ENCODE measurements at places on chromosomes 11 and 22.

DNA sequence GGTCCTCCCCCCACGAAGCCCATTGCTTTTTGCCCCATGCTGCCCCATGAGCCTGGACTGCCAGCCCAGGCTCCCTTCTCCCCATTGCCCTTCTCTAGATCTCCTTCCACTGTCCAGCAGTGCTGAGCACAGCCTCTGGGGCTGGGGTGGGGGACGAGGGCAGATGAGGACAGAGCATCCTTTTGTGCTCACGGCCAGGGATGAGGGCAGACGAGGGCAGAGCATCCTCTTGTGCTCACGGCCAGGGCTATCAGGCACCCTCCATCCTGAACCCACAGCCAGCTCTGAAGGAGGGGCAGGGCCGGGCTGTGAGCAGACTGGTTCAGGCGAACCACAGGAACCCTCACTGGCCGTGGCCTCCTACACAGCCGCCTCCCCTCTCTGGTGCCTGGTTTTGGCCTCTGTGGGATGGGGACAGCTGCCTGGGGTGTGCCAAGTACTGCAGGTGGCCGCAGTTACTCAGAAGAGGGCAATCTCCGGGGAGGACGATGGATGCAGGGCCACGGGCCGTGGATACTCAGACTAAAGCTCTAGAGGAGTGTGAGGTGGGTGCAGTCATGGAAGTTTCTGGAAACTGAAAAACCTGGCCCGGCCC lies 1258.8 kb downstream of the BRD1 start:
- DNase-seq: no peak

- DNase-seq: no peak
Measured at GRCh38 chr11:12354750-12355545, 22.4 kb upstream of the PARVA start.

DNA sequence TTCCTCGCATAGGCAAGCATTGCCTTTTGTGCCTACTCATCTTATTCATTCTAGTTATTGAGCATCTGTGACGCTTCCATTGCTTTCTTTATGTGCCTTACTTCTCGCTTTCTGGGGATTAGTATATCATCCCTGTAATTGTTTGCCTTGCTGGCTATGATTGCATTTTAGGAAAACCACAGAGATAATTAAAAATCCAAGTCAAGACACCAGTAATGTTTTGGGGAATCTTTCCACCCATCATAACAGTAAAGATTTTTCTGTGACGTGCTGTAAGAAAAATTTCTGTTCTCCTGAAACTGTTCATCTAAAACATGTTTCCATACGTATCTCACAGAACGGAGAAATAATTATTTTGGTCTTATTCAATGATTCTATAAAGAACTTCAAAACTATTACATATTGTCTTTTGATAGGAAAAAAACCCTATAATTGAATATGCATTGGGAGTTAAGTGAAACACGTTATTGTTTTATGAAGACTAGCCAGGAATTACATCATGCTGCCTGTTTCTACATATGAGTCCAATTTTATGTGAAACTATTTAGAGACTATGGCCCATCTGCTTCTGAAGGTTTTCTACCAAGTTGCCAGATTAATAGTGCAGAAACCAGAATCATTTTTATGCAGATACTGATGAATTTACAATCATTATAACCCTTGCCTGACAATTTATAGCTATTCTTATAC lies 133.7 kb upstream of the FIBIN start:
- no peak for DNase-seq

- no peak for DNase-seq
Measured at GRCh38 chr11:11312738-11313137, 40.3 kb downstream of the CSNK2A3 start.

DNA sequence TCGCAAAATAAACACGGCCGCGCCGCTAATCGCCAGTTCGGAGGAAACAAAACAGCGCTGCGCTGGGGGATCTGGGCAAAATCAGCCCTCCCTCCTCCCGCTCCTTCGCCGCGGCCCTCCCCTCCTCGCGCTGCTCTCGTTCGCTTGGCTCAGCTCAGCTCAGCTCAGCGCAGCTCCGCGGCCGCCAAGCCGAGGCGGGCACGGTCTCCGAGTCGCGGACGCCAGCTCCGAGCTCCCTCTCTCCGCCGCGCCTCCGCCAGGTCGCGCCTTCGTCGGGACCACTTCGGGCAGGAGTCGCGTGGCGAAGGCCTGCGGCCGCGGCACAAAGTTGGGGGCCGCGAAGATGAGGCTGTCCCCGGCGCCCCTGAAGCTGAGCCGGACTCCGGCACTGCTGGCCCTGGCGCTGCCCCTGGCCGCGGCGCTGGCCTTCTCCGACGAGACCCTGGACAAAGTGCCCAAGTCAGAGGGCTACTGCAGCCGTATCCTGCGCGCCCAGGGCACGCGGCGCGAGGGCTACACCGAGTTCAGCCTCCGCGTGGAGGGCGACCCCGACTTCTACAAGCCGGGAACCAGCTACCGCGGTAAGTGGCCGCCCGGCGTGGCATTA lies at the start of gene SPON1:
Gene SPON1, plus strand, starts transcription at position 162 of the 607 bp plus-strand sequence. Its CDS starts 182 bp downstream, at position 344.
- DNase-seq: peak; percentile 32

DNA sequence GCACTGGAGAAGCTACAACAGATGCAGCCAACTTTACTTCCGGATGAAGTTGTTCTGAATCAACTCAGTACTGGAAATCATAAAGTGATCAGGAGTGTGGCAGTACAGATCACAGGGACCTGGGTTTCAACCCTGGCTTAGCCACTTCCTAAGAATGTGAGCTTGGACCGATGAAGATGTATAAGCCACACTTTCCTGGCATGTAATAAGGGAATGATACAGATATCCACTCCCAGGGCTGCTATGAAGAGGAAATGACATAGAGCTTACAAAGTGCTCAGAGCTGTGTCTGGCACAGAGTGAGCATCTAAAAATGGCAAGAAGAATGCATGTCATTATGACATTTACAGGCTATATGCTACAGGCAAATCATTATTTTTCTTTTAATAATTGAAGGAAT lies 378.7 kb downstream of the NTM start:
- DNase-seq: no peak
